ENCODE measurements at places on chromosomes 7 and 10. TPM values are rescaled to one million over a fixed set of nuclear protein-coding genes. Genes with fewer than 3 reads are reported as not detected.

Gene SHTN1
- 3.1 TPM for total RNA-seq

Gene BPGM
- total RNA-seq: 16.6 TPM

Gene PRSS2
- total RNA-seq: not detected

Gene EN2
- not detected for total RNA-seq

Gene GRID2IP
- total RNA-seq: 0.26 TPM

Gene SEMA3C
- total RNA-seq: 178 TPM

Gene STAG3
- 0.13 TPM for total RNA-seq

Data from bronchial epithelial cell (primary cell).